ENCODE measurements at places on chromosomes 1 and 21.

- no peak for DNase-seq
Measured at GRCh38 chr1:1162597-1163537, 10.8 kb upstream of the TTLL10 start.

DNA sequence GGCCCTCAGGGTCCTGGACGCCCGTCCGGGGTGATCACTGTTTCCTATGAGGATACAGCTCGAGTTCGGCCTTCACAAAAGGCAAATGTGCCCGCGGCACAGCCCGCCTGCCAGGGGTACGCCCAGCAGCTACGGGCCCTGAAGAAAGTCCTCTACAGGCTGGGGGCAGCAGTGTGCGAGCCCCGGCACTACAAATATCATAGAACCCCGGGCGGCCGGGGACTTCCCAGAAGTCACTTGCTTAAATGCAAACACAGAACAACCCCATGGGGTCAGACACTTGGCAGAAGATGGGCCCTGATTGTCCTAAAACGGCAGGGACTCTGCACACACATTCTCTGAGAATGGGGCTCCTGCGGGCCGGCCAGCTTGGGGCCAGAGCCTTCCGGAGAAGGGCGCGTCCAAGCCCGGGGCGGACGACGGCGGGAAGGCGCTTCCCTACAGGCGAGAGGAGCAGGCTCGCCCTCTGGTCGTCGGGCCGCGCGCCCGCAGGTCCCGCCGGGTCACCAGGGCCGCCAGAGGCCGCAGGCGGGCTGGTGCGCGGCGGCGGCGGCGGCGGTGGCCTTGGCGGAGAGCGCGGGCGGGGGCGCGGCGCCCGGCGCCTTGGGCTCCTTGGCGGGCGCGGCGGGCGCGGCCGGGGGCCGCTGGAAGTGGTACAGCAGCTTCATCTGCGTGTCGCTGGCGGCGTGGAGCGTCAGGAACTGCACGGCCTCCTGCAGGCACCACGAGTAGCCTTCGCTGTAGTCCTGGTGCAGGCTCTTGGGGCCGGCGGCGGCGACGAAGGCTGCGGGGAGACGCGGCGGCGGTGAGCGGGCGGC, 888 bp downstream of the HES5 start:
- no peak for DNase-seq

DNA sequence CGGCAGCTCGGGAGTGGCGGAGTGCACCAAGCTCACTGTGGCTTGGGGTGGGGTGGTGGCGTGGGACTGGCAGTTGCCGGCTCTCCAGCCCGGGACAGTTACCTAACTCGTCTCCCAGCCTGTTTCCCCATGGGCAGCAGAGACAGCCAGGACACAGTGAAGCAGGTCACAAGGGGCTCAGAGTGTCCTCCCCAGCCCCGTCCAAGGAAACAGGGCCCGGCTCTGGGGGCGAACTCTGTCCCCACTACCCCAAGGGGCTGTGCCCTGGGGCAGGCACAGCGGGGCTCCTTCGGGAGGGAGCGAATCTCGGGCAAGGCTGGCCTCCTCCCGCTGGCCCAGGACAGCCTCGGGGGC, 759 bp downstream of the GPR157 start:
- no peak for DNase-seq

- no peak for DNase-seq
Measured at GRCh38 chr1:162724583-162725120, 65.8 kb upstream of the HSD17B7 start.

- no peak for DNase-seq
Measured at GRCh38 chr21:44987301-44987885, 47.6 kb downstream of the SLX9 start.

- no peak for DNase-seq
Measured at GRCh38 chr1:230548997-230549396, 93.3 kb upstream of the COG2 start.

DNA sequence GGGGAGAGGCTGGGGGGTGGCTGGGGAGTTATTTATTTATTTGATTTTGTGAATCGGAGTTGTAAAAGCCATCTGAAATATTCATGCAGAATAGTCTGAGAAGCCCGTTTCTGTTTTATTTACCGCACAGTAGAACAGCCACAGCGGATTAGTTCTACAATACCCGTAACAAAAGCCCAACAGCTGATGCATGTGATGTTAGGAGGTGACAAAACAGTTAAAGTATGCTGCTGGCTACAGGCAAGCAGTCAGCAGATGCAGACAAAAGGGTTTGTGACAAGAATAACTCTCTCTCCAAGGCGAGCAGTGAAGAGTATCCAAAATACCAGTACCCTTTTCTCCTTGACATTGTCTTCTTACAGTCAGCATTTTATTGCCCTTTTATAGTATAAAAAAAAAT, 42.0 kb downstream of the PROX1 start:
- no peak for DNase-seq

DNA sequence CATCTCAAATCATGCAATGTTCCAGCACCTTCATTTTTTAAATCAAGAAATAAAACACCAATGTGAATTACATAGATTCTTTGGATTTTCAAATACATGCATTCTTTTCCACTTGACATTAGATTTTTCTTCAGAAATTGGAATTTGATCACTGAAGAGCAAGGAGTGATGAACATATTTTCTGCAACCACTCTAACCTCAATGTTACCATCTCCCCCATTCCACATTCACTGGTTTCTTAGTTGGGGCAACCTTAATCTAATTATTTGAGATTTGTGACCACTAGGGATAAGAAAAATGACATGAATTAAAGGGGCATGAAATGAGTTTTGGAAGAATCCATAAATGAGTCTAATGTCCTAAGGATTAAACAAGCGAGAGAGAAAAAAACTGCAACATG, 168.7 kb upstream of the NR5A2 start:
- DNase-seq: no peak

DNA sequence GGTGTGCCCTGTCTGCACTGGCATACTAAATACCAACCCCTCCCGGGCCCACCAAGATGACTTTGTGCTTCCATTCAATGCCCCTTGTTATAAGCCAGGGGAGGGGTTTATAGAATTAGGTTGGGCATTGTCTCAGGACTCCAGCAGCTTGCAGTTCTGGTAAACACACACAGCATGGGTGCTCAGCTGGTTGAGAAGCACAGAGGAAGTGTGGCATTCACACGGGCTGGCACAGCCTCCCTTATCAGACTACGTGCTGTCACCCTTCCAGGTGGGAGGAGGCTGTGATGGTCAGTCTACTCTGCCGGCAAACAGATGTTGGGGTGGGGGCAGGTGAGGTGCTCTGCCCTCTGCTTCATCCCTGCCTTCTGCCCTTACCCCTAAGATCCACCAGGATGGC, 15.0 kb upstream of the SLC6A17 start:
- DNase-seq: no peak

GRCh38 chr1:29962831-29963247, 726.5 kb downstream of the PTPRU start:
- DNase-seq: no peak

GRCh38 chr1:187443939-187444338, 615.2 kb downstream of the PLA2G4A start:
- no peak for DNase-seq

DNA sequence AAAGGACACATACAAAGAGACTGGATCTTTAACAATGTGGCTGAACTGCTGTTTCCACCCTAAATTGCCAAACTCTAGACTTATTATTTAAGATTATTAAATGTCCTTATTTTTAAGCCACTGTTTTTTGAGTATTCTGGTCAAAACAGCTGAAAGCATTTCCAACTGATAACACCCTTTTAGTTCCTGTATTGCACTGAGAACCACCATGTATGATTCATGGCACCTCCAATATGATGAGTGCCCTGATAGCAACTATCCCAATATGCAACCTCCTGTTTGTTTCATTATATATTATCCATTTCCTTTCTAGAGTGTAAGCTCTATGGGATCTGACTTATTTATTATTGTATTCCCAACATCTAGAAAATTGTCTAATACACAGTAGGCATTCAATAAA, 269.4 kb downstream of the HHIPL2 start:
- DNase-seq: no peak

DNA sequence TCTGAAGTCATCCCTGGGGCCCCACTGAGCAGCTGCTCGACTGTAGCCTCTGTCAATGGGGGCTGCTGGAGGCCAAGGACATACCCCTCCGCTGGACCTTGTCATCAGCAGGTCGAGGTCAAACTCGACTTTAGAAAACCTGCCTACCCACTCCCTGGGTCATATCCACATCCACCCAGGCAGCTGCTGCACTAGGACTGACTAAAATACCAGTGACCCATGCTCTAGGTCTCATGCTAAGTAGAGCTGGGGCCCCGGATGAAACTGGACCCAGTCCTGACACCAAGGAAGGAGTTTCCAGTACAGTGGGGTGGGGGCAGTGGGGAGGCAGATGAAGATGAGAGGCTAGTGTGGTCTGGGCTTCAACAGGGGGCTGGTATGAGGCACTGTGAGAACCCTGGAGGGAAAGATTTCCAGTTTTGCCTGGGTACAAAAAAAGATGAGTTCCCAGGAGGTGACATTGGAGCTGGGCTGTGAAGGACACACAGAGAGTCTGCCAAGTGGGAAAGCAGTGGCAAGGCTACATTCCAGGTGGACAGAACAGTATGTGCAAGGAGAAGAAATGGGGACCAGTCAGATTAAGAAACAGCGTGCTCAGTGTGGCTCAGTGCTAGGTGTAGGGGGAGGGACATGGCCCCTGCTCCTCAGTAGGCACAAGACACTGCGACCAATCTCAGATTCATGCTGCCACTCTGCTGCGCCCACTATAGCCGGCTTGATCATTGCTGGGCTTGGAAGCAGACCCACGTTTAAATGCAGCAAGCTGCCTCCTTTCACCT, 12.4 kb downstream of the SLC2A1 start:
- DNase-seq: no peak

- DNase-seq: no peak
Measured at GRCh38 chr1:119462964-119463363, 44.0 kb upstream of the HSD3B1 start.

DNA sequence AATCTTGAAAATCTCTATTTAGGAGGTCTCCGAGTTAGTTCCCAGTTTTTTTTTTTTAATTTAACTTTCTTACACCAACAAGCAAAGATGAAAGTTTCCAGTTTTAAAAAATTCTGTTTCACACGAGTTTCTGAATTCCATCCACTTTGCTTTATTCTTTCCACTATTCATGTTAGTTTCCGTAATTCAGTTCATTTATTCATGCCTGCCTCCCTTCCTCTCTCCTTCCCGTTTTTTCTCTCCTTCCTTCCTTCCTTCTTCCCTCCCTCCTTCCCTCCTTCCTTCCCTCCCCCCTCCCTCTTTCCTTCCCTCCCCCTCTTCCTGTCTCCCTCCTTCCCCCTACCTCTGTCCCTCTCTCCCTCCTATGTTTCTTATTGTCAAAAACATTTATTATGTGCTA, 22.3 kb downstream of the ADGRL2 start:
- no peak for DNase-seq

DNA sequence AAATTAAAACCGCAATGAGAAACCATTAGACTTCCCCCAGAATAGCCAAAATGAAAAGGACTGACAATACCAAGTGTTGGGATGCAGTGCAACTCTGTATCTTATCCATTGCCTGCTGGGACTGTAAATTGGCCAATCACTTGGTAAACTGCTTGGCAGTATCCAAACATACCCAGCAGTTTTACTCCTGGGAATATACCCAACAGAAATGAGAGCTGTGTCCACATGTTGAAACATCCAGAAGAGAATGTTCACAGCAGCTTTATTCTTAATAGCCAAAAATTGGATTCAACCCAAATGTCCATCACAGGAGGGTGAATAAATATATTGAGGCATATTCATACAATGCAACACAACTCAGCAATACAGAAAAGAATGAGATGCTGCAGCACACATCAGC, 13.7 kb upstream of the FAM20B start:
- DNase-seq: no peak

GRCh38 chr1:193229136-193229535, 42.7 kb upstream of the B3GALT2 start:
- no peak for DNase-seq

GRCh38 chr1:232422898-232423297, 207.0 kb downstream of the SIPA1L2 start:
- DNase-seq: no peak

DNA sequence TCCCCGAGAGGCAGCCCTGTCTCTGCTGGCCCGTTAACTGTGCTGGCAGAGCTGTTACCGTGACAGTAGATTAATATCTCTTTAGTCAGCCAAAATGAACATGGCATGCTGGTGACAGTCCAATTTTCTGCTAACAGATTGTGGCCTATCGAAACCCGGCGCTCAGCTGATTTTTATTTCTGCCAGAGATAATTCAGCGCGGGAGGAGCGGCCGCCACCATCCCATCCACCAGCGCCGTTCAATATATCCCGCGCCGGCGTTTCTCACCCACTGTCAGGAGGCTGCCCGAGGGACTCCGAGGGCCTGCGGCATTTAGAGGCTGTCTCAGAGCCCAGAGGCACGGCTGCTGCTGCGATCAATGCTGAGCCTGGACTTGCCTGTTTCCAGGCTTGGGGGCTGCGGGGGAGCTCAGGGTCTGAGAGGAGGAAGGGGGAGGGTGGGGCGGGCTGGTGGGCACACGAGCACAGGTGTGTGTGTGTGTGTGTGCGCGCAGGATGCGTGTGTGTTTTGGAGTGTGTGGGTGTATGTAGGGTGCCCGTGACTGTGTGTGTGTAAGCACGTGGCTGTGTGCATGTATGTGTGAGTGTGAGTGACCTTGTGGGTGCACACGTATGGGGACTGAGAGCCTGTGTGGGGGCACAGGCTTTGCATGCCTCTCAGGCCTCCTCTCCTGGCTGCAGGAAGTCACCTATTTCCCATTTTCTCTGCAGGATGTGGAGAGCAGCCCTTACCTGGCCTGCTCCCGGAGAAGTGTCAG, 109.7 kb upstream of the ACTRT2 start:
- DNase-seq: no peak

DNA sequence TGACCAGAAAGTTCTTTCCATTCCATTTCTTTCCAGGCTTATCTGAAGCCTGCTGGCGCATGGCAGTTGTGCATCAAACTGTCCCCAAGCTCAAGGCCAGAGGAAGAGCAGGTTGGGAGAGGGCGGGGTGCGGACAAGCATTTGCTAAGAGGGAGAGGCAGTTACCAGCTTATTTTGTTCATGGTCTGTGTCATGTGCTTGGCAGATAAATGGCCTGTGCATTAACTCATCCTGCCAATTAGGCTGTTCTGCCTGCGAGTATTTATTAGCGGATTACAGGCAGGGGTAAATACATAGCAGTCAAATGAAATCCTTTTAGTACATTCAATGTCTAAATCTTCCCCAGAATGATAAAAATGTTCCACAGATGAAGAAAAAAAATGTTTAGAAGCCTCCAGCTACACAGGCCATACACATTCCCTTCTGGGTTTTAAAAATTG, 48.9 kb upstream of the B3GALNT2 start:
- no peak for DNase-seq

DNA sequence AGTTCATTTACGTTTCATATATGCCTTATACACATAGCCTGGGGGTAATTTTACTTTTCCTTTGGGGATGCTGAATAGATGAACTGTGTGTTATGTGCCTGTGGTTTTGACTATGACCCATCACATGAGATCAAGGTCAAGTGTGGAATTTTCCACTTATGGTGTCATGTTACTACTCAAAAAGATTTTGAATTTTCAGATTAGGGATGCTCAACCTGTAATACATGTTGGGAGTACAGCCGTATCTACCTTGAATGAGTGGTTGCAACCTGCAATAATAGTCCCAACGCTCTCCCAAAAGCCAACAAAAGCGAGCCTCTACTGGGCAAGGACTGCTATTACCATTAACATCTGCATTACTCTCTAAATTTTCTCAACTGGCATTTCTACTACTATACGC, 68.5 kb upstream of the SDC3 start:
- DNase-seq: no peak

GRCh38 chr1:171195767-171196166, 10.7 kb downstream of the FMO2 start:
- DNase-seq: no peak

GRCh38 chr1:65209005-65209885, 61.2 kb downstream of the AK4 start:
- DNase-seq: no peak

- no peak for DNase-seq
Measured at GRCh38 chr1:43018121-43018520, 59.5 kb upstream of the SLC2A1 start.

Data from brain pericyte (primary cell).